ENCODE measurements at places on chromosomes 1 and 21.

GRCh38 chr1:1173793-1174415 is at the start of gene TTLL10:
Gene TTLL10, plus strand, starts transcription at chr1:1173880. Its CDS starts 5,336 bp downstream, at chr1:1179216.
- DNase-seq: peak; percentile 53

GRCh38 chr1:15755021-15755645 is 3.5 kb upstream of the FBLIM1 start:
- no peak for DNase-seq

DNA sequence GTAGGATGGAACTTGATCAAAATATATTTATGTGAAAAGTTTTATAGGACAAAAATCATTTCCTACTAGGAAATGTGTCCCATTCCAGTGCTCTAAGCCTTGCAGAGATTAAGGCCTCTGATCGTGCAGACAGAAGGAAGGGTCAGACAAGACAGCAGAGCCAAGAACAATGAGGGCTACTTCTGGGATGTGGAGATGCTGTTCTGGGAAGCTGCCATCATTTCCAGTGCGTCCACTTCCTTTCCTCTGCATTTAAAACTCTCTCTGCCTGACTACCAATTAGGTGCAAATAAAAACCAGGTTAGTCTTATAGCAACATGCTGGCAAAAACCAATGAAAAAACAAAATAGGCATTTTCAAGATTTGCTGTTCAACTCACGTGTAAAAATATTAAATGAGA is 36.1 kb downstream of the BEND5 start:
- no peak for DNase-seq

GRCh38 chr21:31548688-31549087 is 110.8 kb upstream of the SOD1 start:
- DNase-seq: no peak

DNA sequence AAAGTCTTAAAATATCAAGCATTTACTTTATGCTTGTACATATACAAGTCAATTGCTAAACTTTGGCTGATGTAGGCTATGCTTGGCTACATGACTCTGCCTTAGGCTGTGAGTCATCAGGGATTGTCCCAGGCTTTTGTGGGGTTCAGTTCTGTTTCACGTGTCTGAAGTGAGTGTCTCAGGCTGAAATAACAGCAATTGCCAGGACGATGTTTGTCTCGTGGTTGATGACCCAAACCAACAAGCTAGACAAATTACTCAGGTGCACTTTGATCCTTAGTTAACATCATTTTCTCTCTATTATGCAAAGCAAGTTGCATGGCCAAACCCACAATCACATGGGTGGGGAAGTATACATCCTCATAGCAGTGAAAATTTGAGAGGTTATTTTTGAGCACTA is 410.1 kb downstream of the BRINP3 start:
- no peak for DNase-seq

DNA sequence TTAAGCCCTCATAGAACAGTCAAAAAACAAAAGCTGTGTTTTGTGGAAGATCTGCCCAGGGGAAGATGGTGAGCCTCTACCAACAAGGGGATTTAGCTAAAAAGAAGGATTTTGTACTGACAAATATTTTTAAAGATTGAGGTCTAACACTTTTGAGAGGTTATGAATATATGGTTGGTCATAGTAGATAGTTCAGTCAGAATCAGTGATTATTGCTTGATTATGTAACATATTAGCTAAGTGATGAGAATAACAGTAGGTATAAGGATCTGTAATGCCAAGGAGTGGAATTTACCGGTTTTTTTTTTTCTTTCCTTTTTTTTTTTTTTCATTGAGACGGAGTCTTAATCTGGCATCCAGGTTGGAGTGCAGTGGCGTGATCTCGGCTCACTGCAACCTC is 79.0 kb downstream of the SASS6 start:
- DNase-seq: no peak

DNA sequence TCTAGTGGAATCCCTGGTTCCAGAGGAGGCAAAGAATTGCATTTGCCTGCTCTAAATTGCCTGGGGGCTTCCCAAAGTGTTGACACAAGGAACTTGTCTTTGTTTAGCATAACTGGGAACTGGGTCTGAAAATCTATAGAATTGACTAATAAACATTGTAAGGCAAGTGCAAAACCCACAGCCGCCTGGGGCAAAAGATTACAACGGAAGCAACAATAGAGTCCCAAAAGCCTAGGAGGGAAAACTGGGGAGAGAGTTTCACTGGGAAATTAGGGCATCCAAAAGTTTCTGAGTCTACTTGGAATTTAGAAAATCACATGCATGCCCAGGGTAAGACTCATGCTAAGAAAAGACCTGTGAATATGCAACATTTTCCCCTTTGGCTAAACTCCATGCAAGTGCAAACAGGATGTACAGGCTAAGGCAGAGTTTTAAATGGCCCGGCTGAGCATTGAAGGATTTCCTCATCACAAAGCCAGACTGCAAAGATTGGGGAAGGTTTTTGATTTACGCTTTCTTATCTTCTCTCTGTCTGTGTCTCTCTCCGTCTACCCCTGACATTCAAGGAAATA is 725.3 kb upstream of the NCAM2 start:
- no peak for DNase-seq

GRCh38 chr1:53542551-53542950 is 83.4 kb downstream of the DMRTB1 start:
- no peak for DNase-seq

- no peak for DNase-seq
Measured at GRCh38 chr21:42887326-42887725, 5.8 kb upstream of the NDUFV3 start.

GRCh38 chr1:62726011-62726442 is 37.8 kb upstream of the DOCK7 start:
- no peak for DNase-seq

GRCh38 chr1:10456661-10457060 is 6.8 kb downstream of the CORT start:
- no peak for DNase-seq

GRCh38 chr1:155083052-155083541 is 4.5 kb downstream of the EFNA3 start:
- no peak for DNase-seq

- DNase-seq: no peak
Measured at GRCh38 chr1:201870397-201870796, 18.3 kb upstream of the SHISA4 start.

GRCh38 chr1:21514245-21514644 is 5.0 kb downstream of the ALPL start:
- DNase-seq: no peak

GRCh38 chr1:150876119-150876454 is 312 bp downstream of the ARNT start:
- DNase-seq: no peak

GRCh38 chr1:200353232-200353631 is 56.6 kb downstream of the ZNF281 start:
- peak; percentile 23 for DNase-seq

- DNase-seq: no peak
Measured at GRCh38 chr1:53016705-53017104, 45.3 kb upstream of the PODN start.

DNA sequence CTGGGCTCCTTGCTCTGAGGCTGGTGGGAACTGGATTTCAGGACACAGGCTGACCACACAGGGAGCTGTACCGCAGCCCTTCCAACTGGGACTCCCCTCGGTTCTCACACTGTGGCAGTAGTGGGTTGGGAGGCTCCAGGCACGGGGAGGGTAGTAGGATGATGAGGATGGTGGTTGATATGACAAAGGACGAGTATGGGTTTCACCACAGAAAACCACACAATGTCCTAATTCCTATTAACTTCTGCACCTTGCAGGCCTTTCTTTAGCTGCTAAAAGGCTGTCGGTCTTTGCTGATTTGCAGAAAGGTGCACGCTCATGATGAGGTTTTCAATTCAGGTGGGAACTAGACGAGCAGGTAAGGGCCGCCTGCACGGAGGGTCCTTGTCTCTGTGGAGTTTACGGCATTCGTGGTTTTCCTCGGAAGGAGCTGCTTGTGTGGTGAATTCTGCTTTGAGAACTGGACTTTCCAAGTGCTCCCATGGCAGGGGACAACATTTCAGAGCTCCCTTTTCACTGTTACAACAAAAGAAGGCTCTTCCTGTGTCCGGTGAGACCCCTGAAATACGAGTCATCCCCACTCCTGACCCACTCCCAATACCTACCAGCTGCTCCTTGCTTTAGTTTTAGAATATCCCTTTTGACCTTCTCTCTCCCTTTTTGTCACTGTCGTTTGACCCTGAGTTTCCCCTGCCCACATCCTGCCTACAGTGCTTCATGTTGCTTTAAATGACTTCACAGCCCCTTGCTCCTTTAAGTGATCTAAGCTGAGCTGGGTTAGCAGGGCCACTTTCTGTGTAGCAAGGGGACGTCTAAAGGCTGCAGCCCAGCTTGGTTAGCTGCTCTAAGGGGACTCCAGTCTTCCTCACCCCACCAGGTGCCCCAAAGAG is 125.1 kb downstream of the MRPS6 start:
- no peak for DNase-seq

DNA sequence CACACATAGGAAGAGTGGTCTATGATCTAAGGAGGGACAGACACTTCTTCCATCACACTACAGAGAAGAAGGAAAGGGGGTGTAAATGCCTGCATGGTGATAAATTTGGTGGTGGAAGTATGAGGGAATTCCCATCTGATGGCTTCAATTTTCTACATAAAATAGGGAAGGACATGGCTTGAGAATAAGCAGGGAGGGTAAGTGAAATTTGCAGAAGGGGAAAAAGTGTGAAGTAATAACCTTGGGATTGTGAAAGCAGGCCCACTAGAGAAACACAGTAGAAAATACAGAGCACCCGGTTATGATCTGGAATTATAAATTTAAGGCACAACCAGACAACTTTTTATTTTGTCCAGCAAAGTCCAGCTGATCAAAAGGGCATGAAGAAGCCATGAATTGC is 22.7 kb upstream of the HIVEP3 start:
- DNase-seq: no peak

GRCh38 chr1:236865818-236866155 is 70.7 kb downstream of the MTR start:
- no peak for DNase-seq
